Erythroblast (primary cell): ENCODE measurements at places on chromosomes 2 and 18.
A peak's percentile ranks its signal among the peaks of the same experiment; 100 is the strongest.

DNA sequence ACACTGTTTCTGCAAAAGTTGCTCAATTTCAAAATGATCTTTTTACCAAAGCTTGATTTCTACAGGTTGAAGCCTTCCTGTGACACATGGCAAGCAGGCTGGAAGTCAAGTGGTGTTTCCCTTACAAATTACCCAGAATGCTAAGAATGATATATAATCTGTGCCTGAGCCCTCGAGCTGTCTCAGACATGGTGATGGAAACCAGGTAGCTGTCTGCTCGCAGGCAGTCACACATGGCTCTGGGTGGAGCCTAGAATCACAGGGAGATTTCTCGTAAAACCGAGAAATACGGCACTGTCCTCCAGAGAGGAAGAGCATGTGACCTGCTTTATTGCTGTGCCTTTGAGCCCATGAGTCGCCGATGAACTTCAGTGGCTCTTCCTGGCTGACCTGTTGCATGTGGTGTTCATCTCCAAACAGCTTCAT is 392.9 kb downstream of the ZNF521 start:
- DNase-seq: no peak

GRCh38 chr2:129464036-129464435 is 515.4 kb upstream of the RAB6C start:
- DNase-seq: no peak

DNA sequence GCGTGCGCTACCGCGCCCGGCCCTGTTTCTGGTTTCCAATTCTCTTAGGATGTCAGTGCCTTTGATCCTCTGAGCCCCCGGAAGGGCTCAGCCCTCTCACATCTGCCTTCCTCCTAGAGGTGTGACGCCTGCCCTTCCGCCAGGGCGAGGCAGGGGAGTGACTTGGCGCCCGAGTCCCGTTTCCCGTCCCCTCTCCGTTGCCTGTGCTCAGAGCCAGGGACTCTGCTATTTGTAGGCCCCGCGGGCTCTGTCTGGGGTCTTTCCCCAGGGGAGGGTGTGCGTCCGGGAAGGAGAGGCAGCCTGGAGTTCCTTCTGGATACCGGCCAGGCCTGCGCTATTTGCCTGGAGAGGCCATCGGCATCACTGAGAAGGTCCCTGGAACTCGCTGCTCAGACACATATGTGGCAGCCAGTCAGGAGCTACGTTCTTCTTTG is 103.7 kb upstream of the TAF1B start:
- DNase-seq: no peak

DNA sequence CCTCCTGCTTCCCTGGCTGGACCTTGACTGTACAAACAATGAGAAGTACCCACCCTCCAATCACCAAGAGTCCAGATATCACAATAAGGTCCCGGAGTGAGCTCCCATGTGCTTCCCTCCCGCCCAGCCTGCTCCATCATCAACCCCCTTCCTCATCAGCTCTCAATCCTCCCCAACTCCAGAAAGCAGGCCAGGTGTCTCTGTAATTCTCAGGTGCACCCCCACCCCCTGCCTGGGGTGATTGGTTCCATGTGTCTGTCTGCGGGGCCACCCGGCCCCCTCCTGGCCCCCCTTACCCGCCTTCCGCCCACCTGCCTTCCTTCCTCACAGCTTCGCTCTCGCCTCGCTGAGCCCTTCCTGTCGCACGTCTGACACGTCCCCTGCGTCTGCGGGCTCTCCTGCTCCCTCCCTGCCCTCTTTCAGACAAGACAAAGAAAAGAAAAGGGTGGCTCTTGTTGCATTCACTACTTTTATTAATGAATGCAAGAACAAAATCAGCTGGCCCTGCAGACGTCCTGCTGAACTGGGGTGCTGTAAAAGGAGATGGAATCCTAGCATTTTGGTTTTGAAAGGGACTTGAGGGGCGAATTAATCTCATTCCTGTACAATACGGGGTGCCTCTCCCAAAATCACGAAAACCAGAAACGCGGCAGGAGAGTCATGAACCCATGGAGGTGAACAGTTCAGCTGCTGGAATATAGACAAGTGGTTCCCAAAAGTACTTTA is 26.5 kb upstream of the IGFBP2 start:
- no peak for DNase-seq

DNA sequence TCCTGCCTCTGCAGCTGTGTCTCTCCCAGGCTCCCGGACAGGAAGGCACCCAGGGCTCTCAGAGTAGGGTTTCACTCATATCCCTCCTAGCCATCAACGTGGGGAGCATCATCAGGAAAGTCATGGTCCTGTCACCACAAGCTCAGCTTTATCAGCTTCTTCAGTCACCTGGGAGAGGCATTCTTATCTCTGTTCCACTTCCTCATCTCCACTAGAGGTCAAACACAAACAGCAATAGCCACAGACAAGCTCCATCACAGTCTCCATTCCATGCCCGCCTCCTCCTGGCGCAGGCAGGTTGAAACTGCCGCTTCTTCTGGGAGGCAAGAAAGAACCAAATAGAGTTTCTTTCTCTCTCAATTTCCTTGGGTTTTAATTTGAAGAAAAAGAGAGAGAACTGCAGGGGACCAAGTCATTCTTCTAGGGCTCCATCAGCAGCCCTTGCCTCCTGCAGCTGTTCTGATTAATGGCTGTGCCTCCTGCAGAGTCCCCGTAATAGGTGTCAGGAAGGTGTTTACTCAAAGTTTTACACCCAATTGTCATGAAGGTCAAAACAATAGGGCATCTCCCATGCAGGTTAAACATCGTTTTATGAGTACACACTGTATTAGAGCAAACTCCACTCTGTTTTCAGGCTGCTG is 377.9 kb downstream of the TMEM182 start:
- DNase-seq: no peak

GRCh38 chr2:64888591-64889309 is 100.4 kb upstream of the SLC1A4 start:
- no peak for DNase-seq

GRCh38 chr2:46335391-46336282 is 38.4 kb downstream of the EPAS1 start:
- DNase-seq: peak; percentile 33

DNA sequence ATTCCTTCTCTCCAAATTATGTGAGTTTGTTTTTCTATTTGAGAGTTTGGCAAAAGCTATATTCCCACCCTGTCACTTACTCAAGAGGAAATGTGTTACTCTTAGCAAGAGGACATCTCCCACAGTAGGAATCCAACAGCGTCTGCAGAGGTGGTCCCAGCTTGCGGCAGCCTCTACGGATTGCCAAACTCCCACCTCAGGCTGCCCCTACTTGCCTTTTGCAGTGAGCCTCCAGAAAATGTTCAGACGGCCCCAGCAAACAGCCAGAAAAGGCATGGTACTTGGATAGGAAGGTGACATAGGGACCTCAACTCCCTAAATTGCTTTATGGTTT is 158.4 kb downstream of the SUCLG1 start:
- DNase-seq: no peak

DNA sequence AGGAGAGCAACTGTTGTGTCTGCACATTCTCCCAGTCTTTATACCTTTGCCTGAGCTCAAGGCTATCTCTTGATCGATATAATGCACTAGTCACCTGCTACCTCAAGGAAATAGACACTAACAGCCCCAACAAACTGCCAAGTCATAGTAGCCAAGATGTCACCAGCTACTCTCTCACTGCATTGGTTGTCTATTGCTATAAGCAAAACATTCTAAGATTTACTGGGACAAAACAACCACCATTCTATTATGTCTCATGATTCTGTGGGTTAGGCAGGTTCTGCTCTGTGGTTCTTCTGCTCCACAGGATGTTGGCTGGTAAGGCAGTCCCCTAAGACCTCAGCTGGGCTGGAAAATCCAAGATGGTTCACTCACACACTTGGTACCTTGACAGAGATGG is 28.5 kb upstream of the MLPH start:
- DNase-seq: no peak
